ENCODE measurements at places on chromosomes 16 and 17. TPM values are rescaled to one million over a fixed set of nuclear protein-coding genes. Genes with fewer than 3 reads are reported as not detected.

Gene GJC1
- total RNA-seq: 62.6 TPM

Gene CACNG3
- not detected for total RNA-seq

Gene PITPNM3
- 4.3 TPM for total RNA-seq

Gene APPBP2
- total RNA-seq: 44.8 TPM

Gene GABARAP
- 570 TPM for total RNA-seq

Gene TVP23B
- total RNA-seq: 47.7 TPM

GRCh38 chr17:2138761-2139160 lies 83.9 kb downstream of the HIC1 start:
- peaks cover 9% of the 10 kb centered on the region for H3K36me3 ChIP-seq
- peak overlapping the region; percentile 77 for H3K27ac ChIP-seq
- H3K4me1 ChIP-seq: peaks cover 27% of the 10 kb centered on the region
- no peak for DNase-seq

GRCh38 chr16:68264128-68265077 lies at the start of gene SLC7A6:
SLC7A6 (plus strand) TSS chr16:68264526; CDS start chr16:68274727, 10,201 bp downstream.
- peaks cover 31% of the 10 kb centered on the region for H3K4me1 ChIP-seq
- DNase-seq: peak; percentile 83
- H3K27me3 ChIP-seq: no peaks in the 10 kb centered on the region
- H3K4me3 ChIP-seq: peak within 1 kb of the TSS; percentile 94

DNA sequence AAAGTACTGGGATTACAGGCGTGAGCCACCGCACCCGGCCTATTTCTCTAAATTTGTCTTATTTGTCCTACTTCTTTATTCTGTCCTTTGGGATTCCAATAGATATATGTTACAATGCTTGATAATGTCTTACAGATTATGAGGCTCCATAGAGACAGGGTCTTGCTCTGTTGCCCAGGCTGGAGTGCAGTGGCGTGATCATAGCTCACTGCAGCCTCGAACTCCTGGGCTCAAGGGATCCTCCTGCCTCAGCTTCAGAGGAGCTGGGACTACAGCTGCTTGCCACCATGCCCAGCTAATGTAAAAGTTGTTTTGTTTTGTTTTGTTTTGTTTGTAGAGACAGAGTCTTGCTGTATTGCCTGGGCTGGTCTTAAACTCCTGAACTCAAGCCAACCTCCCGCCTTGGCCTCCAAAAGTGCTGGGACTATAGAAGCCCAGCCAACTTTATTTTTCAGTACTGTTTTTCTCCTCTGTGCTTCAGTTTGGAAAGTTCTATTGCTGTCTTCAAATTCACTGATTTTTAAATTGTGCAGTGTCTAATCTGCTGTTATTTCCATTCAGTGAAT lies 10.3 kb downstream of the ANKRD13B start:
- no peak for DNase-seq
- H3K4me1 ChIP-seq: peaks cover 17% of the 10 kb centered on the region
- no peak overlapping the region for H3K27ac ChIP-seq

GRCh38 chr17:28367641-28368305 lies 2.3 kb downstream of the VTN start:
- no peak overlapping the region for H3K4me3 ChIP-seq
- no peak overlapping the region for H3K27ac ChIP-seq

DNA sequence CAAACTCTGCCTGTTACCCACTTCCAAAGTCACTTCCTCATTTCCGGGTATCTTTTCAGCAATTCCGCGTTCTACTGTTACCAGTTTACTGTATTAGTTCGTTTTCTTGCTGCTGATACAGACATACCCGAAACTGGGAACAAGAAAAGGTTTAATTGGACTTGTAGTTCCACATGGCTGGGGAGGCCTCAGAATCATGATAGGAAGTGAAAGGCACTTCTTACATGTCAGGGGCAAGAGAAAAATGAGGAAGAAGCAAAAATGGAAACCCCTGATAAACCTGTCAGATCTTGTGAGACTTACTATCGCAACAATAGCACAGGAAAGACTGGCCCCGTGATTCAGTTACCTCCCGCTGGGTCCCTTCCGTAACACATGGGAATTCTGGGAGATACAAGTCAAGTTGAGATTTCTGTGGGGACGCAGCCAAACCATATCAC lies 30.9 kb downstream of the PAFAH1B1 start:
- DNase-seq: no peak
- peaks cover 30% of the 10 kb centered on the region for H3K36me3 ChIP-seq
- H3K27ac ChIP-seq: no peak overlapping the region
- H3K27me3 ChIP-seq: no peaks in the 10 kb centered on the region

DNA sequence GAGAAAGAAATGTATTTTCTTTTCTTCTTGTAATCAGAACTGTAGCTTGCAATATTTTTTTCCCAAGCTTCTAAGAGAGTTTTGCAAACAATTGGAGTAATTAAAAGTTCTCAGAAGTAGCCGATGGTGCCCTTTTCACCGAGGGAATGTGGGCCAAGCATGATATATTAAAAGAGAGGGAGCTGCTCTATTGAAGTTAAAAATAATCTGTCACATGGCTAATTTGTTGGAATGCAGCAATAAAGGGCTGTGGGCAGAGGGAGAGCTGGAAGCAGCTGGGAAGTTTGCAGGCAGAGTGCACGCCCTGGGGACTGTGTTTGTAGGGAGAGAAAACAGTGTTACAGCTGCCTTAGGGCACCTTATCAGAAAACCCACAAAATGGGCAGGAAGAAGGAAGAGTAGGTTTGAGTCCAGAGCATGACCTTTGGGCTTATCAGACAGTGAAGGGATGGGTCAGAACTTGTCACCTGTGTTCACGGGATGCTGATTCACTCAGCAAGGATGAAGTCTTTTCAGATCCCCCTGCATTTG lies 18.5 kb upstream of the TERF2 start:
- peak overlapping the region; percentile 55 for H3K27ac ChIP-seq
- DNase-seq: no peak
- no peaks in the 10 kb centered on the region for H3K36me3 ChIP-seq
- H3K4me3 ChIP-seq: peak overlapping the region; percentile 79
- no peaks in the 10 kb centered on the region for H3K27me3 ChIP-seq

- DNase-seq: no peak
- H3K27me3 ChIP-seq: no peaks in the 10 kb centered on the region
- peaks cover 30% of the 10 kb centered on the region for H3K36me3 ChIP-seq
- peaks cover 26% of the 10 kb centered on the region for H3K4me1 ChIP-seq
Measured at GRCh38 chr16:50316848-50317630, 50.7 kb downstream of the ADCY7 start.

GRCh38 chr16:30526137-30526822 lies at the start of gene ZNF768:
ZNF768 (minus strand) TSS chr16:30526566; CDS start chr16:30526413, 153 bp downstream.
- no peaks in the 10 kb centered on the region for H3K27me3 ChIP-seq
- H3K36me3 ChIP-seq: peaks cover 6% of the 10 kb centered on the region
- peaks cover 41% of the 10 kb centered on the region for H3K4me1 ChIP-seq
- no peak for DNase-seq
- H3K4me3 ChIP-seq: peak within 1 kb of the TSS; percentile 91

GRCh38 chr16:66913081-66913480 lies 5.6 kb downstream of the CDH16 start:
- no peak overlapping the region for H3K27ac ChIP-seq
- DNase-seq: no peak
- no peak overlapping the region for H3K4me3 ChIP-seq
- no peaks in the 10 kb centered on the region for H3K4me1 ChIP-seq
- H3K27me3 ChIP-seq: peaks cover 29% of the 10 kb centered on the region
- no peaks in the 10 kb centered on the region for H3K36me3 ChIP-seq

DNA sequence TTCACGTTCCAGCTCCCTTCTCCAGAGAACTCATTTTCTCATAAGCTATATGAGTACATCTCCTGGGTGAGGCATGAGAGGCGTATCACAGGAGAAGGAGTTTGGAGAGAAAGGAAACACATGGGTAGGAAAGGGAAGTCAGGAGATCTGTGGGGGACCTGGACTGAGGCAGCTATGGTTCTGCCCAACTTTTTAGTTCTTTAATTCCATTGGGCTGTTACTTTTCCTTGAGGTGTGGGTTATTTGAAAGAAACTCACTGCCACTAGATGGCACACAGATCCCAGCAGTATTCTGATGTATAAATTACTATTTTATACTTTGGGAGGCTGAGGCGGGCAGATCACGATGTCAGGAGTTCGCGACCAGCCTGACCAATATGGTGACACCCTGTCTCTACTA lies 63.6 kb downstream of the NUP93 start:
- peaks cover 4% of the 10 kb centered on the region for H3K36me3 ChIP-seq
- no peaks in the 10 kb centered on the region for H3K27me3 ChIP-seq
- no peak overlapping the region for H3K27ac ChIP-seq
- no peak for DNase-seq

GRCh38 chr16:55040366-55041086 lies 109.9 kb downstream of the IRX5 start:
- no peak overlapping the region for H3K4me3 ChIP-seq
- no peaks in the 10 kb centered on the region for H3K36me3 ChIP-seq
- DNase-seq: peak; percentile 58
- H3K4me1 ChIP-seq: peaks cover 31% of the 10 kb centered on the region
- no peak overlapping the region for H3K27ac ChIP-seq

- H3K27me3 ChIP-seq: no peaks in the 10 kb centered on the region
- no peak for DNase-seq
- peak overlapping the region; percentile 64 for H3K27ac ChIP-seq
- H3K4me1 ChIP-seq: peaks cover 38% of the 10 kb centered on the region
- peaks cover 4% of the 10 kb centered on the region for H3K36me3 ChIP-seq
Measured at GRCh38 chr16:3458852-3459361, 15.4 kb downstream of the NAA60 start.

DNA sequence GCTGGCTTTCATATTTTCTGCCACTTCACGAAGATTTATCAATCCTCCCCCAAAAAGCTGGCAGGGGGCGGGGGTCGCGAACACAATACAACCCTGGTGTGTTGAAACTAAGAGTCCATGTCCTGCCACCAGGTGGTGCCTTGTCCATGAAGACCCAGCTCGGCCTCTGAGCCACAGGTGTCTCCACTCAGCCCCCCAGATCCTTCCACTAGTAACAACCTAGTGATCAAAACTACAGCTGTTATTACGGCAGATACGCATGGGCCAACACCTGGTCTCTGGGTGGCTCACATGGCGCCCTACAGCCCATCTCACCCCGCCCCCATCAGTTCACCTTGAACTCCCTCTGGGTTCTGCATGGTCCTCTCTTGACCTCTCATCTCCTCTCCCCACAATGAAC lies 27.7 kb downstream of the USP7 start:
- peaks cover 46% of the 10 kb centered on the region for H3K4me1 ChIP-seq
- H3K27ac ChIP-seq: peak overlapping the region; percentile 47
- no peak overlapping the region for H3K4me3 ChIP-seq
- peaks cover 5% of the 10 kb centered on the region for H3K36me3 ChIP-seq

GRCh38 chr17:36130346-36130745 lies 26.7 kb downstream of the CCL4 start:
- H3K4me1 ChIP-seq: peaks cover 16% of the 10 kb centered on the region
- H3K4me3 ChIP-seq: no peak overlapping the region
- no peak overlapping the region for H3K27ac ChIP-seq
- DNase-seq: no peak
- no peaks in the 10 kb centered on the region for H3K36me3 ChIP-seq
- H3K27me3 ChIP-seq: peaks cover 3% of the 10 kb centered on the region

GRCh38 chr17:47945080-47945479 lies 3.7 kb downstream of the PNPO start:
- H3K27me3 ChIP-seq: peaks cover 5% of the 10 kb centered on the region
- no peak overlapping the region for H3K4me3 ChIP-seq
- no peak overlapping the region for H3K27ac ChIP-seq
- peaks cover 23% of the 10 kb centered on the region for H3K4me1 ChIP-seq
- no peaks in the 10 kb centered on the region for H3K36me3 ChIP-seq

DNA sequence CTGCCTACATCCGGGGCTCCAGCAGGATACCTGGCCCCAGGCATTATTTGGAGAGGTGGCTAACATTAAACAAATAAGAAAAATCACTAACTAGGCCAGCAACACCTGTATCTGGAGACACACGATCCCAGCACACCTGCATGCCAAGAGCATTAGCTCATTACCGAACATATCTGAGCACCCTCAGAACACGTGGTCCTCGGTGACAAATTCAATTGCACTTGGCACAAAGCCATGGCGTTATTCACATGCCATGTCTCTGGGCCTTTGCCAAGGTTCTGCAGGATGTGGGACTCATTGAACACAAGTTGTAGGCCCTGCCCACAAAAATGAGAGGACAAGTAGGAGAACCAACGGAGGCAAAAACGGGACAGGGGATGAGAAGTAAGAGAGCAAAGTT lies 552.3 kb downstream of the TOX3 start:
- H3K4me3 ChIP-seq: no peak overlapping the region
- no peak for DNase-seq
- H3K4me1 ChIP-seq: no peaks in the 10 kb centered on the region
- no peaks in the 10 kb centered on the region for H3K36me3 ChIP-seq
- peaks cover 34% of the 10 kb centered on the region for H3K27me3 ChIP-seq

DNA sequence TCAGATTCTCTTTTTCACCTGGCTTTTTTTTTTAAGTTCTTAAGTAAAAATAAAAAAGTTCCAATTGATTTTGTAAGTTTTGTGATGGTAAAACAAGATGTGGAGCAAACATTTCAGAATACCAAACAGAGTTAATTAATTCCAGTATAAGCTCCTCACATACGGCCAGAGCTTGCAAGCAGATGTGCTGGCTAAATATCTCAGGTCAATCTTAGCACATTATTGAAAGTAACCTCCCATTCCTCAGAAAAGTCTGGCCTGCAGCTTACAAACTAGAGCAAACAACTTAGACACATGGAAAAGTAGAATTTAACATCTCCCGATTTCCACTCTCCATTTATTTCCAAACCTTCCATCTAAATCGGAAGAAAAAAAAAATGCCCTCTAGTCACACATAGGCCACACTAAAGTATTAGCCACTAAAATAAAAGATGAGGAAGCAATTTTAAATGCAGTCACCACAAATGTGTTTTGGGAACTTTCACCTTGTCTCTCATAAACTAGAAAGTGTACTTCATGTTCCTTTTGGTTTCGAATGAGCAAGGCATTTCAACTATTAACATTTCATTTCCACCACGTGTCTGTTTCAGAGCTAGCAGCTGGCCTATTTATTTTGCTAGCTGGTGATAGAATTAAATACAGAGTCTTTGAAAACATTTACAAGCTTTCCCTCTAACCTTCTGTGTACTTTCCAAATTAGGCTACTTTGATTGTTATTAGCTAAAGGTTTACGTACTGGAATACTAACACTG lies 143.3 kb downstream of the STX8 start:
- DNase-seq: no peak
- no peaks in the 10 kb centered on the region for H3K27me3 ChIP-seq
- no peak overlapping the region for H3K4me3 ChIP-seq
- H3K27ac ChIP-seq: no peak overlapping the region
- peaks cover 5% of the 10 kb centered on the region for H3K36me3 ChIP-seq
- peaks cover 39% of the 10 kb centered on the region for H3K4me1 ChIP-seq
